Activated CD8-positive, alpha-beta memory T cell treated with anti-CD3 and anti-CD28 coated beads, Interleukin-2, amount 10 ng/mL, durations not matched to agents 7 days and 5 days (primary cell): ENCODE measurements at places on chromosomes 5 and 9.
A peak's percentile ranks its signal among the peaks of the same experiment; 100 is the strongest.

GRCh38 chr9:38205279-38205678 is 136.3 kb upstream of the SHB start:
- no peaks in the 10 kb centered on the region for H3K27me3 ChIP-seq
- no peak overlapping the region for H3K4me3 ChIP-seq
- no peak for DNase-seq
- no peaks in the 10 kb centered on the region for H3K36me3 ChIP-seq

DNA sequence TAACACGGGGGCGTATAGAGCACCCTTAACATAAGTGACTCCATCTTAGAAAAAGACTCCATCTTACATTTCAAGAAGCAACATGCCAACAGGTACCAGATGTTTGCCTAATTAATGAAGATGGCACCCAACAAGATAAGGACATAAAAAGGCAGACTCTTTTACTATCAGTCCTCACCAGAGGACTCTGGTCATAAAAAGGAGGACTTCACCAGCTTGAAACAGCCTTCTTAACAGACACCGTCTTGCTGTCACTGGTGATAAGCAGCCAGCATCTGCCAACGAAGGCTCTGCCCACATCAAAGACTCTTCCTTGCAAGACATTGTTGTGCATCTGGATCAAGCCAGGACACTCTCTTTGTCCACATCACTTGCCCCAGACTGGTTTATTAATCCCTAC is 80.3 kb downstream of the S1PR3 start:
- DNase-seq = no peak
- H3K27ac ChIP-seq = no peak overlapping the region
- H3K27me3 ChIP-seq = peaks cover 13% of the 10 kb centered on the region
- H3K4me1 ChIP-seq = no peaks in the 10 kb centered on the region
- no peak overlapping the region for H3K4me3 ChIP-seq
- H3K36me3 ChIP-seq = no peaks in the 10 kb centered on the region

DNA sequence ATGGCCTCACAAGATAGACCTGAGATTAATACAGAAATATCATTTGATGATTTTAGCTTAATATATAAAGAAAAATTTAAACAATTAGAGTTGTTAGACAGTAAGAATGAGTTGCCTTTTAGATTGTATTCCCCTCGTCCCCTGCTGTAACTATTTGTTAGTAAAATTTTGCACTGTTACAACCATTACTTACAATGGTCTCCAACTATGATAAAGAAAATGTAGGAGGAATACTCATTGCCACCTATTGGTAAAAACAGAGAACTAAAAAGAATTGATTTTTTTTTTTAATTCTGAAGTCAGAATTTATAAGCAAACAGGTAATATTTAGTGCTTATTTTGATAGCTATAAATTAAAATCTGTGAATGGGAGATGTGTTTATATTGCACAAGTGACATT is 937.6 kb downstream of the TLE4 start:
- no peak overlapping the region for H3K4me3 ChIP-seq
- H3K36me3 ChIP-seq = no peaks in the 10 kb centered on the region
- no peak overlapping the region for H3K27ac ChIP-seq
- H3K4me1 ChIP-seq = no peaks in the 10 kb centered on the region
- DNase-seq = no peak

GRCh38 chr5:102758576-102758975 is 3.5 kb downstream of the PAM start:
- no peak for DNase-seq
- H3K27me3 ChIP-seq = peaks cover 7% of the 10 kb centered on the region
- no peak overlapping the region for H3K27ac ChIP-seq
- peaks cover 2% of the 10 kb centered on the region for H3K36me3 ChIP-seq
- H3K4me1 ChIP-seq = peaks cover 60% of the 10 kb centered on the region

DNA sequence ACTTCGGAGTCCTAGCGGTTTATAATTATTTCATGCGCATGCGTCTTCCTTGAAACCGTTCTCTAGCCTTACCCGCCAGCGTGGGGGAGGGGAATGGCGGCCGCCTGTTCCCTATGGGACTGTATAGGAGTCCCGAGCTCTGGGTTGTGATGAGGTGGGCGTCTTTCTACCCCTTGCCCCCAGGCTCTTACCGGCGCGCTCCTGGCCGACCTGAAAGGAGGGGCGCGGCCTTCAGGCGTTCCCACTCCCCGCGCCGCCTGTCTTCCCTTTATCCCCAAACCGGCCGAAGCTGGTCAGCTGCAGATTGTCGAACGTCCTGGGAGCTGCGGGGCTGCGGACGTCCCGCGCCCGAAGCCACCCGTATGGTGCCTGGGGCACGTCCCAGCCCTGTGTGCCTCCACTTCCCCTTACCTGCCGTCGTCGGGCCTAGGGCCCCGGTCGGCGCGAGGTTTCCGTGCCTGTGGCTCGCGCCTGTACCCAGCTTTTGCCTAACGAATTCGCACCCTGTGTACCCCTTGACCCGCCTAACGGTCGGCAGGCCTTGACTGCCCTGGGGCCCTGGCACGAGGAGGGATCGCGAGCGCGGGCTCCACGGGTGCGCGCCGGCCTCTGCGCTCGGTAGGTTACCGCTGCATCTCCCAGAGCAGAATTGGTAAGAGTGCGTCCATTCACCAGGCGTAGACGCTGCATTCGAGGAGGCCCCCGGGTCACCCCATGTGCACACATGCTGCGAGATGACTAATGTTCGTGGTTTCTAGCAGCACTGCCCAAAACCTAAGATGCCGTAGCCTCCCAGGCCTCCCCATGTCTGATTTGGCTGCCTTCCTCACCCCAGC is 653 bp upstream of the HNRNPH1 start:
- peak overlapping the region; percentile 100 for H3K27ac ChIP-seq
- H3K36me3 ChIP-seq = peaks cover 40% of the 10 kb centered on the region
